T-helper 2 cell (primary cell): ENCODE measurements at places on chromosomes 4 and X.

- no peak for DNase-seq
These were observed 63.5 kb upstream of the ADRA2C start for GRCh38 chr4:3702561-3703221.

DNA sequence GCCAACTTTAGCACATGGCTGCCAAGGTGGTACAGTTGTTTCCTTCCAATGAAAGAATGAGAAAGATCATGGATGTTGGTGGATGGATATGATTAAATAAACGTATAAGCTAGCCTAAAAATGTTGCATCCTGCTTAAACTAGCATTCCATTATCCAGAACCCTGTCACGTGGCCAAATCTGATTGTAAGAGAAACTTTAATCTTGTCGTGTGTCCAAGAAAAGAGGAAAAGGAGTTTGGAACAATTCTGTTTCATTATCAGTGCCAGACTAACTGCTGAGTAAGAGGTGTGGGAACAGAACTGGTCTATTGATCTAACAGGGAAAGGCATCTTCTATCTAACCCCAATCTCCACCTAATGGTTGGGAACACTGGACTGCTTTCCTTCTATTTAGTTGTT is 325.2 kb upstream of the BMP3 start:
- no peak for DNase-seq

- no peak for DNase-seq
These were observed 259.2 kb downstream of the MAPK10 start for GRCh38 chr4:86100539-86101215.

GRCh38 chr4:113878668-113879067 is 100.8 kb downstream of the ARSJ start:
- no peak for DNase-seq

DNA sequence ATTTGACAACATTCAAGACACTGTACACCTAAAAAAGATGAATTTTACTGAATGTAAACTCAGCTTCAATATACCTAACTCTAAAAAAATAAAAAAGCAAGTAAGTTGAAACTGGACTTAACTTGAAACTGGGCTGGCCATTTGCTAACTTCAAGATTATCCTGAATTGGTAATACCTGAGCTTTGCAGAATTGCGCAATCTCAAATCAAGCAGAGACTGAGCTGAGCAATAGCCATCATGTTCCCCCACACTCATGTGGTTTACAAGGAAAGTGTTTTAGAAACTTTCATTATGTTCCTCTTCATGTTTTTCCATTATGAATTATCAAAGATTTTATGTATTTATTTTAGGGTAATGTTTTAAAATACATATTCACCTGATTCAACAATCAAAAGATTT is 38.7 kb downstream of the ANXA5 start:
- DNase-seq, result no peak

DNA sequence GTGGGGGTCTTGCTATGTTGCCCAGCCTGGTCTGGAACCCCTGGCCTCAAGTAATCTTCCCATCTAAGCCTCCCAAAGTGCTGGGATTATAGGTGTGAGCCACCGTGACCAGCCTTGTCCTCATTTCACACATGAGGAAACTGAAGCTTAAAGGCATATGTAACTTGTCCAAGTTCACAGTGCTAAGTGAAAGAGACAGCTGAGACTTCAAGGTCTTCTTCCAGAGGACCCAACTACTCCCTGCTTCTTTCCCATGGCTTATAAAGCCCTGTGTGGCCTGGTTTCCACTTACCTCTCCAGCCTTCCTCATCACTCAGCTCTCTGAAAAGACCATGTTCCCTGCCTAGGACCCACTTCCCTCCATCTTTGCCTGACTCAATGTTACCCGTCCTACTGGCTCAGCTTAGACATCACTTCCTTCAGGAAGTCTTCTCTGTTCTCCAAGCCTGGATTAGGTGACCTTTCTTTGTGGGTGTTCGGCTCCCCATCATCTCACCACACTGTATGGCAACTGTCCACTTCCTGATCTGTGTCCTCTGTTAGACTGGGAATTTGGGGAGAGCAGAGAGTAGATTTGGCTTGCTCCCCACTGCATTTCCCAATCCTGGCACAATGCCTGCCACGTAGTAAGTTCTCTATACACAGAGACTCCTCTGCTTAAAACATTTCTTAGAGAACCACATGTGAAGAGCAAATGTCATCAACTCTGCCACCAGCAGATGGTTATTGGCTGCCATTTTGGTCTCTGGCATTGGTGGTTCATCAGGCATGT is 30.4 kb upstream of the LAMP2 start:
- DNase-seq, result no peak

GRCh38 chr4:67700116-67700737 is 728 bp downstream of the UBA6 start:
- no peak for DNase-seq

DNA sequence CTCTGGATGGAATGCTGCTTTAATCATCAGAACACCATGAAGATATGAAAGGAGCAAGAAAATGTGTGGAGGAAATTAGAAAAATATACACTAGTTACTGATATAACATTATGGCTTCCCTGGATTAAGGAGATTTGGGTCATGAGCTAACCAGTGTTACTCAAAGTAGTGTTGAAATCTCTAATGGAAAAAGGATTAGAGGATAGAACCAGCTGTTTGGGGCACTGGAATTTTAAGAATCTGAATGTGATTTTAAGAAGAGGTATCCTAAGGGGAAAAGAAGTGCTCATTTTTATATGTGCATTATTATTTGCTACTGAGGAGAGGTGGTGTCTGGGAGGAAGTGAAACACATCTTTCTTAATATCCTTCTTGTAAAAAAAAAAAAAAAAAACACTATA is 164.1 kb upstream of the PPARGC1A start:
- no peak for DNase-seq

- peak; percentile 0 for DNase-seq
These were observed 721 bp upstream of the MAOA start for GRCh38 chrX:43655151-43656004.

DNA sequence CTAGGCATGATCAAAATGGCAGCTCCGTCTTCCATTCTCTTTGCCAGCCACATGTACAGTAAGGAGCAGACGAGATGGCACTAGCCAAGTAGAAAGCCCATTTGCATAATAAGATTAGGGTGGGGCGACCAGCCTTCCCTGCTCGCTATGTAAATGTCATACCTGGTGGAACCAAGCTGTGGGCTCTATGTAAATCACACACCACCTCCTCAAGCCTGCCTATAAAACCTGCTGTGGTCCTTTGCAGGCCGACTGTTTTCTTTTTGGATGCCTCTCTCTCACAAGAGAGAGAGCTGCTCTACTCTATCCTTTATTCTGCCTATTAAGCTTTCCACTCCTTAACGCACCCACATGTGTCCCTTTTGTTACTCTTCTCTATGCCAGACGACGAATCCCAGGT is 1472.7 kb downstream of the ARAP2 start:
- no peak for DNase-seq

GRCh38 chr4:3290476-3290875 is 2.3 kb upstream of the RGS12 start:
- DNase-seq, result no peak

- DNase-seq, result no peak
These were observed 278.1 kb downstream of the NKX6-1 start for GRCh38 chr4:84220990-84221389.

DNA sequence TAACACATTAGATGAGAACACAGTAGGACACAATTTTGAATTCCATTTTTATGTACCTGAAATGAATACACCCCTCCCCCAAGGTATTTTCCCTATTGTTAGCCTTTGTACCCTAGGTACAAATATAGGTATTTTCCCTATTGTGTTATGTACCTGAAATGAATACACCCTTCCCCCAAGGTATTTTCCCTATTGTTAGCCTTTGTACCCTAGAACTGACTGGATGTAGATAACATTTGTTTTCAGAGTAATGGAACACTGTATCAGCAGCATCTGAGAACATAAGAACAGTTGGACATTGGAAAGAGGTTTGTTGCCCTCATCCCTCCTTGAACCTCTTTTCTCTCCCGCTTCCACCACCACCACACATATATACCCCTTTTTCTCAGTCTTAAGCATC is 37.6 kb downstream of the YIPF6 start:
- DNase-seq, result no peak

DNA sequence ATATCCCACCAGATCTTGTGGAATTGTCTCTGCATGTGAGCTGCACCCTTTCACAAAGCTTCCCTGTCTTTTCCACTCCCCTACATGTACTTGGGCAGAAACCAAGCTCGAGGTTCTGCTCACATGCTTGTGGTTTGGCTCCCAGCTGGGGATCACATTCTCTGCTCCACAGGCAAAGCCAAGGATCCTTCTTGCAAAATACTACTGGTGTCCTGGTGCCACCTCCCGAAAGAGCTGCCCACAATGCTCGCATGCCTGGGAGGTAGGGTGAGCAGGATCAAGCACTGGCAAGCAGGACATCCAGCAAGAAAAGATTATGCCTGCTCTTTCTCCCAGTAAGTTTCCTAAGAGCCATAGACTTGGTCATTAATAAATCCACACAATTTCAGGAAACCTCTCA is 45.1 kb upstream of the PPARGC1A start:
- no peak for DNase-seq

DNA sequence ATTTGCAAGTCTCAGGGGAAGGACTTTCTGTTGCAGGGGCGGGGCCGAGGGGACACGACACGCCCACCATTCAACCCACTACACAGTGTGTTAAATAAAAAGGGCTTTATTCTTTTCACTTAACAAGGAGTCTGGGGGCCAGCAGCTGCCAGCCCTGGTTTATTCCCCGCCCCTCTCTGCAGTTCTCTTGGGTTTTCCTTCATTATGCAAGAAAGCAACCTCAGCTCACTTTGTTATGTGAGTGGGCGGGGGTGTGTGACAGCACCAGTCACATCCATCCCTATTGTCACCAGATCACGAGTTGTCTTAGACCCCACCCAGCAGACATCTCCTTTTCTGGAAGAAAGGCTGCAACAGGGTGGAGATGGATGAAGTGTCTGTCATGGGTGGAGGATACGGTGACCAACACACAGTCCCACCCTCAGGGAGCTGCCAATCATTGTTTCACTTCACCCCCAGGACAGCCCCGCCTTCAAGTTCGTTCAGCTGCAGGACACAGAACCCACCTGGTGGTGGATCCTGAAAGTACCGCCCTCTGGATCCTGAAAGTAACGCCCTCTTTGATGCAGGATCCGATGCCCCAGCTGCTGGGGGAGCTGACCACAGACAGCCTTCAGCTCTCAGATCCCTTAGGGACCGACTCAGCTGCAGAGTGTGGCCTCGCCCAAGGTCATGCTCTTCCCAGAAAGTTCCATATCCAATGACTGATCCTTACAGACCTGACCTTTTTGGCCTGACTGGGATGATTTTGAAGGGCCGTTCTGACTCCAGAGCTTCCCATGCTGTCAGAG is 79.6 kb downstream of the SMIM20 start:
- DNase-seq, result no peak

GRCh38 chr4:167196344-167197012 is 37.8 kb downstream of the SPOCK3 start:
- no peak for DNase-seq

DNA sequence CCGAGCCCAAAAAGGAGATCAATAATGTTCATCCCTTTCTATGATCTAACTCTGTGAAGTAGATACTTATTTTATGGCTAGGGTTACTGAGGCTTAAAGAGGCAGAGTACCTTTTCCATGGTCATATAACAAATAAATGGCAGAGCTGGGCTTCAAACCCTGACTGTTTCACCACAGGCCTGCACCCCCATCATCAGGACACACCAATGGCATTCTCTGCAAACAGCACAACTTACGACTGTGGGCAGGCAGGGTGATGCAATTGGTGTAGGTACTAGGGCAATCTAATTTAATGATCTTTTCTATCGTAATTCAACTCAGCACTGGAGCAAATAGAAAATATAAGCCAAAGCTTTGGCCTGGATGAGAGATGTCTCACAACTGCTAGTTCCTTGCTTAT is 118.8 kb upstream of the CBR4 start:
- DNase-seq, result no peak

DNA sequence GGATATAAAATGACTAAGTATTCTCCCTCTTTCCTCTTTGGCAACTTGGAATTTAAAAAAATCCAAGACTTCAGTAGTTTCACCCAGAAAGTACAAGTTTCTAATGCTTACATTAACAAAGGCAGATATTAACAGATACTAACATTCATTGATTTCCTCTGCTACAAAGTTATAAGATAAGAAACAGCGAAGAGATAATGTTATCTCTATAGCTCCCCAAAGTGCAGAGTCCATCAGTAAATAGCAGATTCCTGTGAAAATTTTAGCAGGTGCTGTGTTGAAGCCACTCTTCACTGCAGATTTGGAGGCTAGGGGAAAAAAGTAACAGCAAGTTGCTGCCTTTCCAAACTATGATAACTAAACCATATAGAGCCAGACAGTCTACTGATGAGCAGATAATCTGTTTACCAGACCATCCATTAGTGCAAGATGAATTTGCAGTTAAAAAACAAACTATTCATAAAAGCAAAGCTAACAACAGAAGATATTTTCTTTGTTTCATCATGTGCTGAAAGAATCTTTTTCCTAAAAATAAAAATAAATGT is 3.3 kb upstream of the CAMK2D start:
- DNase-seq, result no peak

GRCh38 chrX:131709553-131709952 is 165.7 kb downstream of the OR13H1 start:
- DNase-seq, result no peak

DNA sequence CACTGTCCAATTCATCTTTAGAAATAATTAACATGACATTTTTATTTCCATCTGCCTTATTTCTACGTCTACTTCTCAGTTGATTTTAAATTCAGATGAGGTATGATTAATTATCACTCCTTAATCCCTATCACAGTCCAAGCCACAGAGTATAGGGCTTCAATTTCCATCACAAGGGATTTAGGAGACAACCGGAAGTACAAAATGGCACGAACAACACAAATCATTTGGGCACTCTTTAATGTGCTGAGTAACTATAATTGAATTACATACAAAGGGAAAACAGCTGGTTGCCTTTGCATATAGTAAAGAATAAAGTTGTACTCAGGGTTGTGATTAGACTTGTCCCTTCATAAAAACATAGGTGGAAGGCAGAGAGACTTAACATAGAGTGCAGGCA is 290.4 kb upstream of the MAGEB16 start:
- DNase-seq, result no peak

GRCh38 chr4:119268466-119268865 is 53.5 kb downstream of the FABP2 start:
- DNase-seq, result no peak

- DNase-seq, result no peak
These were observed 54.5 kb downstream of the MID2 start for GRCh38 chrX:107880054-107880610.

DNA sequence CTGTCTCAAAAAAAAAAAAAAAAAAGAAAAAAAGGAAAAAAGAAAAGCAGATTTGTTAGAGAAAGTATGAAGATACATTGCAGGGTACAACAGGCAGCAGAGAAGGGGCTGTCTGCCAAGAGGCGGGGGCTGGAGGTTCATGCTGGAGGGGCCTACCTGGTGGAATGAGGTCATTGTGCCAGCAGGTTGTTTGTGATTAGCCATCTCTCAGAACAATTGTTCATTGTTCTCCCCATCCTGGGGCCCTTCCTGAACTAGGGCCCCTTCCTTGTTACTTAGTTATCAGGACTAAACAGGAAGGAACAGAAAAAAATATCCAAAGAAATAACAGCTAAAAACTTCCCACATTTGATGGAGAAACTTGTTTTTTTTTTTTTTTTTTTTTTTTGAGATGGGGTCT is 14.0 kb upstream of the GPKOW start:
- DNase-seq, result no peak

GRCh38 chrX:131791608-131792355 is 231.3 kb upstream of the STK26 start:
- DNase-seq, result no peak

- DNase-seq, result no peak
These were observed 6.0 kb upstream of the TEC start for GRCh38 chr4:48275686-48276085.

GRCh38 chrX:9845578-9845952 is 59.3 kb downstream of the SHROOM2 start:
- DNase-seq, result no peak

GRCh38 chr4:113050837-113051236 is 1.4 kb downstream of the ANK2 start:
- no peak for DNase-seq
